ENCODE measurements at places on chromosomes 13 and 19.

DNA sequence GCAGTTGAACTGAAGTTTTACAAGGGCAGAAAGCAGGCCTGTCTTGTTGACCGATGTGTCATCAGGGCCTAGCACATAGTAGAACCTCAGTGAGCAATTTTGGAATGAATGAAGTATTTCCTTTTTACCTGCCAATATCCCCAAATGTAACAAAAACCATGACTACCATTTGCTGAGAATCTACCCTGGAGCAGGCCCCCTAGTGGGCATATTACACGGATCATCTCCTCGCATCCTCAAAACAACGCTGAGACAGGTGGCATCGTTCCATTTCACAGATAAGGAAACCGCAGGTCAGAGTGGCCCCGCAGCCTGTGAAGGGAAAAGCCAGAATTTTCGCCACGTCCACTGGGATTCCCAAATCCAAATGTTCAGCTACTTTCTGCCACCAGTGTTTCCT, 77.9 kb downstream of the CACNA1A start:
- DNase-seq, result no peak

GRCh38 chr19:55066107-55066709, 3.3 kb upstream of the RDH13 start:
- no peak for DNase-seq

- peak; percentile 91 for DNase-seq
These were observed 314.1 kb downstream of the FOXO1 start for GRCh38 chr13:40352380-40352778.

DNA sequence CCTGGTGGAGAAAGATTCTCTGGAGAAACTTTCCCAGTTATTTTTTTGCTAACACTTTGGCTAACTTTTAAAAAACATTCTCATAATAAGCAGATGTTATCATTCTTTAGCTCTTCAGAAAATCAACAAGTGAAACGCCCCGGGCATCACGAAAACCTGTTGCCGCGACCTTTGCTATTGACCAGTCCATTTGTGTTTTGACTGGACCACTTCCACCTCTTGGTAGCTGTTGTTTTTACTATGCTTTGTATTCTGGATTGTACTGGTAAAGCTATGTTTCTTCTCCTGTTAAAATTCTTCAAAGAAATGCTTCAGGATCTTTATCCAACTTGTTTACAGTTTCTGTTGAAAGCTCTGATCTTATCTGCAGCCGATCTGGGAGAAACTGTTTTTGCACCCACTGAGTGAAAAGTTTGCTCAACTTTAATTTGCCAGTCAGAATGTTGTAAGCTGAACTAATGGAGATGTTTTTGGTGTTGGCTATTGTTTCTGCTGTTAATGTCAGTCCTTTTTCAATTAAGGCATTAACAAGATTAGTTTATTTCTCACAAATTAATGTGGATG, 23.3 kb downstream of the UFM1 start:
- DNase-seq, result no peak

DNA sequence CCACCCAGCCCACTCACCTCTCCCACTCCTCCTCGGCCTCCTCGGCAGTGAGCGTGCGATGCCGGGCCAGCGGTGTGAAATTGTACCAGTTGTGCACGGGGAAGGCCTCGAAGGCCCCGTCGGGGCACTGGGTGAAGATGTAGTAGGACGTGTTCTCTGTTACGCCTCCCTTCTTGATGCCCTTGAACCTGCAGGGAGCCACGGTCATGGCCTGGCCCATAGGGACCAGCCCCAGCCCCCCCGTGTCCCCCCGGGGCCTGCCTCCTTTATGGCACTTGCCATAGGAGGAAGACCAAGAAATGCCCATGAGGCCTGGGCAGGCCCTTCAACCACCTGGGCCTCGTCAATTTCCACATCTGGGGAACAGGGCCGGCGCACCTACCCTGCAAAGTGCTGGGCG, 5.6 kb downstream of the GTF2F1 start:
- no peak for DNase-seq

DNA sequence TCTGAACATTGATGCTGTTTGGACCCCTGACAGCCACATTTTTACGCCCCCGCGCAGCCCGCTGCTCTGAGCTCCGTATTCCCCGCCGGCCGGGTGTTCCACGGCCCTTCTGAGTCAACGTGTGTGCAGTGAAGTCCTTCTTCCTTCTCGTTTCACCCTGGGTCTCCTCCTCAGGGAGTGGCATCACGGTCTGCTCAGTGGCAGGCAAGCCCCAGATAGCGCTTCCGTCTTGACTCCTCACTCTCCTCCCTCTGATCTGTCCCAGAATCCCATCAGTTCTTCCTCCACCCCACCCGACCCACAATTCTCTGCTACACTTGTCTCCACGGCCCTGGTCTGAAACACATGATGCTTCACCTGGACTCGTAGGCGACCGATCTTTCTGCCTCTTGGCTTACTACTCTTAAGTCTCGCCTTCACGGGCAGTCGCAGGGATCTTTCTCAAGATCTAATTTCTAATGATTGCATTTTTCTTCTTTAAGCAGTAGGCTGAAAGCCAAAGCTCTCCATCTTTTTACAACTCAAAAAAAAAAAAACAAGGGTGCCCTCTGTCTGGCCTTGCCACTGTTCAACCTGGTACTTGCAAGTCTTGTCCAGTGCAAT, 33.9 kb downstream of the CCNE1 start:
- DNase-seq, result no peak

DNA sequence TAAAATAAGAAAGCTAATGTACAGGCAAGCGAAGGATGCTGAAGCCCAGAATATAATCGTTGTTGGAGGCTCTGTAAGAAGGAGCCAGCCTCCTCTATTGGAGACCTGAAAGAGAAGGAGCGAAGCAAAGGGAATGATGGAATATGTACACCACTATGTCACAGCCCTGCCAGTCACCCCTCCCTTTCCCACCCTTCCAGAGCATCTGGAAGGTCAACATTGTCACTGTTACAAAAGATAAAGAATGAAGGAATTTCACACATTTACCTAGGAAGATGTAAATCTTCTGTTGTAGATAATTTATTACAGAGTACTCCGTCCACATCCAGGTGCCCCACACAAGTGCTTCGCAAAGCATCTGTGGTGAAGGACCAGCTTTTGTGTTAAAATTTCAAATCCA, 39.7 kb upstream of the SACS start:
- no peak for DNase-seq

All from psoas muscle (tissue), 8 donors.